ENCODE measurements at places on chromosomes 1 and 21.

GRCh38 chr1:111819566-111820263 lies 64.0 kb downstream of the DDX20 start:
- no peak for DNase-seq

GRCh38 chr21:44869781-44870747 lies 3.4 kb downstream of the PTTG1IP start:
- DNase-seq: no peak

DNA sequence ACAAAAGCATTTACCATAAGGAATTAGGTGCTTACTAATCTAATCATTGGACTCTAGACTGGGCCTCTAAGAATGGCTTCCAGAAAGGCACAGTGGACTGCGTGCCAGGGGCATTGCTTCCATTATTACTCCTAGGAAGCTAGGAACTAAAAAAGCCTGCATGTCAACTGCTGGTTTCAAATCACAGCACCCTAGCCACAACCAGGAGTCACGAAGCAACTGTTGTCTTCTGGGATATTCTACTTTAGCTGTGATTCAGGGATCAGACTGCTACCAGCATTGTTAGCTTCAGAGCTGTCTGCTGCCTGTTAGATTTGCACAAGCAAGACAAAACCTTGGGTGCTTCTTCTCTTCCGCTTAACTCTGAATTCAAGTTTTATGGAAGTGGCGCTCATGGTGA lies 38.3 kb downstream of the DNM3 start:
- no peak for DNase-seq

DNA sequence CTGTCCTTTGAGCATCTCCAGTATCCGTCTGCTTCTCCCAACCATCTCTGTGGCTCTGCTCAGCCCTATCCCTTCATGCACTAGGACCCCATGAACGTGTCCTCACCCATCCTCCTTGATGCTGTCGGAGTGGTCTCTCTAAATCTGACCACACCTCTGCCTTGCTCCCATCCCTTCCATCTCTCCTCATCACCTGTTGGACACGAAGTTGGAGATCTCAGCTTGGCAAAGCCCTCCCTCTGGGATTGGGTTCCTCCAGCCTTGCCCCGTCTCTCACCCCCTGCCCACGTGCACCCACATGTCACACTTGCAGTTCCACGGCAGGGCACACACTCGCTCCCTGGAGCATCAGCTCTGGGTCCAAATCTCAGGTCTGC lies 135.7 kb downstream of the ACTL8 start:
- no peak for DNase-seq

GRCh38 chr1:56215086-56215485 lies 364.3 kb downstream of the PLPP3 start:
- no peak for DNase-seq

- no peak for DNase-seq
Measured at GRCh38 chr21:36602735-36603134, 96.2 kb upstream of the SIM2 start.

DNA sequence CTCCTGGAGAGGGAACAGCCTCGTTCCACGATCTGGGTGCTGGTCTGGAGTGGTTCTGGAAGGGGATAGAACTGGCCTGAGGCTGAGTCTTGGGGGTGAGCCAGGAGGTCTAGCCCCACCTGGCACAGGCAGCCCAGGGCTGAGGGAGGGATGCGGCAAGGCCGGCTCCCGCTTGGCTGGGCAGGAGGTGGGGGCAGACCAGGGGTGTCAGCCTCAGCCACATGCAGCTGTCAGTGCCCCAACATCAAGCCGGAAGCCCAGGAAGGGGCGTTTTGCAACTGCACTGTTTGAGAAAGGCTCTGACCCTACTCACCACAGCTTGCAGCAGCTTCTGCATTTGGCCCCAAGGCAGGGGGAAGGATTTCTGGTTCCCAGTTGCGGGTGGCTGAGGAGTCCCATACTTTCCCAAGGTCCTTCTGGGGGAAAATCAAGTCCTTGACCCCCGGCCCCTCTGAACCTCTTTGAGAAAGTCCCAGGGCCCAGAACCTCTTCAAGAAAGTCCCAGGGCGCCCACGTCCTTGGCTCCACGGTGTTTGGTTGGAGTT lies 2.0 kb downstream of the EFHD2 start:
- no peak for DNase-seq

DNA sequence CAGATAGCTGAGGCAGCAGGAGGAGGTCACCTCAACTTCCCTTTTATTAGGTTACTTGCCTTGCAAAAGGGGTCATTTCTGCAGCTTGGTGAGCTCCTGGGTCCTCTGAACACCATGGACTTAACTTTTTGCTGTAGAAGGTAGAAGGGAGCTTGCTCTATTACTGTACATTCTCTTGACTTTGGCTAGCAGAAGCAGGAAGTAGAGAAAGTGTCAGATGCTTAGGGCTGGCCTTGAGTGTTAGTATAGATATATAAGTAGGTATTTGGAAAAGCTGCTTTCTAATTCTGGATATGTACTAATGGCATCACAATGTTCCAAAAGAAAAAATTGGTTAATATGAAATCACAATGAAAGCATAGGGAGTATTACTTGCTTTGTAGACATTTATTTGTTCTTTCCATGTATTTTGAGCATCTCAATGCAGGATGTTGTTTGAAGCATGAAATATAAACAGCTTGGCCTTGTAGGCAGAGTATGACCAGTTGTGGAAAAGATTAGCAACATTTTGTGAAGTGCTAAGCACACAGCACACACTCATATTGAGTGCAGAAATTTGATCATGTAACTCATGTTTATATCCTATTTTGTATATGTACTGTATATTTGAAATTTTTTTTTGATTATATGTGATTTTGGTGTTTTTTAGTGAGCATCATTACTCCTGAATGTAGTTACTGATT lies 108.8 kb downstream of the DYRK1A start:
- DNase-seq: no peak
